ENCODE measurements at places on chromosomes 3 and 15. TPM values are rescaled to one million over a fixed set of nuclear protein-coding genes. Genes with fewer than 3 reads are reported as not detected.

GRCh38 chr3:112605285-112605684 is 35.7 kb downstream of the CCDC80 start:
- DNase-seq, result no peak
- H3K4me3 ChIP-seq, result no peak overlapping the region
- no peaks in the 10 kb centered on the region for H3K4me1 ChIP-seq
- H3K27ac ChIP-seq, result no peak overlapping the region

SLC2A2 gene
- polyA plus RNA-seq, result 58.9 TPM

GRCh38 chr15:99015698-99016568 is 8.3 kb upstream of the PGPEP1L start:
- H3K27me3 ChIP-seq, result no peaks in the 10 kb centered on the region
- peaks cover 6% of the 10 kb centered on the region for H3K4me1 ChIP-seq
- no peak overlapping the region for H3K4me3 ChIP-seq
- DNase-seq, result peak; percentile 28

DNA sequence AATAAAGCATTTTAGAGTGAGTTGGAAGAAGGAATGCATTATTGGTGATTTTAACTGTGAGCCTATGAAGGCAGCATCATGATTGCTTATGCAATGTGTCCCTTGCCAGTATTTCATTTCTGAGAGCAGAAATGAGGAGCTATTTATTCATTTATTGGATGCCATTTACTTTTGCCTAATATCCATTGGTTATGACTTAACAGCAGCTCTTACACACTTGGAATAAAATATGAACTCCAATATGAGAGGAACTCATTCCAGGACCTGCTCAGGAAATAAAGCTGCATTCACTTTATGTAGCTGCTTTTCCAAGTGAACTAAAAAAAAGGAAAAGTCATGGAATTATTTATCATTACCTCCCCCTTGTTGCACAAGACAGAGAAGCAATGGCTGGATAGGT is 280.1 kb downstream of the LRTM1 start:
- no peak for DNase-seq
- H3K4me1 ChIP-seq, result no peaks in the 10 kb centered on the region
- no peak overlapping the region for H3K27ac ChIP-seq
- H3K4me3 ChIP-seq, result no peak overlapping the region
- no peaks in the 10 kb centered on the region for H3K36me3 ChIP-seq

DNA sequence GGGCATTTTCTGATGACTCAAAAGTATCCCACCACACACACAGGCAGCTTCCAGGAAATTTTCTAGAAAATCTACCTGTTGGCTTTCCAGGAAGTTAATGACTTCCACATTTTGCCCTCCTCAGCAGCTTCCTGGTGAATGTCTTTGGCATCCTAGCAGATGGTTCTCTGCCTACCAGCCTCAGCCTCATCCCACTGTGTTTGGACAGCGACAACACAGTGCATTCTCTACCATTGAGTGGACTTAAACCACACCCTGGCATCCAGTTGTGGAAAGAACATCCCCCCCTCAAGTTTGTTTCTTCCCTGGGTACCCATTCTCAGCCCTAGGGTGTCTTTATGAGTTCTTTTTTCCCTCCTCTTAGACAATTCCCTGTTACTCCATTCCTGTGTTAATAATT is 50.8 kb upstream of the GADL1 start:
- DNase-seq, result no peak
- H3K27me3 ChIP-seq, result no peaks in the 10 kb centered on the region
- no peaks in the 10 kb centered on the region for H3K36me3 ChIP-seq
- H3K27ac ChIP-seq, result no peak overlapping the region
- no peak overlapping the region for H3K4me3 ChIP-seq
- no peaks in the 10 kb centered on the region for H3K4me1 ChIP-seq

PLCB2 gene
- 11.4 TPM for polyA plus RNA-seq

XCR1 gene
- 0.13 TPM for polyA plus RNA-seq

DNA sequence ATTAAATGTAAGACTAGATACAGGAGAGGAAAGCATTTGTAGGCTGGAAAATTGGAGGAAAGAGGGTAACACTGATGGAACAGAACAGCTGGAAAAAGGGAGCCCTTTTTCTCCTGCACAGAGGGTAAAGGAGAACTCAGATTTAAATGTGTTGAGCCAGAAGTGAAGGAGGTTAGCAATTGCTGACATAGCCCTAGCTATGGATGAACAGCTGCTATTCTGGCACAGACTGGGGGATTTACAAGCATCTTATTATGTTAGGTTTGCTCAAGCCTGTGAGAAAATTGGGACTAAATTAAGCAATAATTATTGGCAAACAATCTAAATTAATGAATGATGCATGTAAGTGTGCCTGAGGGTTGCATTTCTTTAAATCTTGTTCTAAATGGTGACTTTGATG is 40.6 kb upstream of the PRR20G start:
- H3K27me3 ChIP-seq, result no peaks in the 10 kb centered on the region
- no peak overlapping the region for H3K27ac ChIP-seq
- H3K4me1 ChIP-seq, result no peaks in the 10 kb centered on the region
- no peaks in the 10 kb centered on the region for H3K36me3 ChIP-seq
- no peak for DNase-seq

HYAL2 gene
- polyA plus RNA-seq, result 124 TPM

DNA sequence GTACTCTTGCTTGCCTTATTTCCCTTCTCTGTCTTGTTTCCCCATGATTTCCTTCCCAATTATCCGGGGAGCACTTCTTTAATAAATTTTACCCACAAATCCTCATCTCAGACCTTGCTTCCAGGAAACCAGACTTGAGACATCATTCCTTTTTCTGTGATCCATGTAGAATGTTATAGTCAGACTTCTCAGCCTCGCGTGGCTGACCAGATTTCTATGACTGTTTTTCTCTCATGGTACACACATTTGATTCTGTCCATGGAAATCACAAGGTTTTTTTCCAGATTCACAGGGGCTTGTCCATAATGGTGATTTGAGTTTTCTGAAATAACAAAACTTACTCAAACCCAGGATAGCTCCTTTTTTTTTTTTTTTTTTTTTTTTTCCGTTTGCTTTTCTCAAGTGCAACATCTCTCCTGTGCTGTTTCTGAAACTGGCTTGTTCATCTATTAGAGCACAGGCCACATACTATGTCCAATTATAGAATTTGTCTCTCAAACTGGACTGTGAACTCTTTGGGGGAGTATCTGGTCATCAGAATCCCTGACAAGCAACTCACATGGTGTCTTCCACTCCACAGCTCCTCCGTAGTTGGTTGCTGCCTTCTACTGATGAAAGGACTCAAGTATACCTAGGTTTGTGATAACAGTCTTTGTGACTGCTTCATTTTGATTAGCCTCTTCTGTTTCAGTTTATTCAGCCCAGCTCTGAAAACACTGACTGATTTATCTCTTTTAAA is 50.8 kb downstream of the RBMS3 start:
- no peaks in the 10 kb centered on the region for H3K27me3 ChIP-seq
- H3K4me1 ChIP-seq, result no peaks in the 10 kb centered on the region
- no peak overlapping the region for H3K27ac ChIP-seq
- no peaks in the 10 kb centered on the region for H3K36me3 ChIP-seq
